Stimulated activated CD4-positive, alpha-beta T cell treated with anti-CD3 and anti-CD28 coated beads, Interleukin-1b, Interleukin-23, amount 100 ng/mL, for 4 hours (primary cell): ENCODE measurements at places on chromosomes 6 and 20.

DNA sequence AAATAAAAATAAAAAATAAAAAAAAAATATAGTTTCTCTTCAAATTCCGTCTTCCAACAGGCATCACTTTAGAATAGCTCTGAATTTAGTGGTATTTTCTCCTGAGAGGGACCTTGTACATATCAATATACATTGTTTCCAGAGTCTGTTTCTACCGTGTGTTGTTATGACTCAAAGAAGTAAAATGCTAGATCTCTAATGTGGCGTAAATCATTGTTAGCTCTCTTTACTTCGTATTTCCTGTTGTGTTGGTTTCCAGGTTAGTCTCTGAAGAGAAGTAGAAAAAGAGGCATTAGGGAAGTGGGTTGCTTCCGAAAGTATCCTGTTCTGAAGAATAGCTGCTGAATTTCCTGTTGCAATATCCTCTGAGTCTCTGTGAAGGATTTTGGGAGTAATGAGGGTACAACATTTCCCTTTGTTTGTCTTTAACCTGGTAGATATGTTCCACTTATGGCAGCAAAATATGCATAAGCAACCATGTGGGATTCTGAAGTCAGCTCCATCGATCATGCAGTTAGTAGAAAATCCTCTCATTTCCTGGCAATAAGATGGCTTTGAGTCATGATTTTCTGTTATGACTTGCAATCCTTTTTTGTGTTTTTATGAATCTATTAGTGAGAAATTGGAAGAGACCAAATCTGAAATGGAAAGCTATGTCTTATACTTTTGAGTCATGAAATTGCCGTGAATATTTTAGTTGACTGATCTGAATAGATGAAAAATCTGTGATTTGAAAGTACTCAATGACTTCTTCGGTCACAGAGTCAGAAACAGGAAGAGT lies 42.0 kb upstream of the MCHR2 start:
- DNase-seq: no peak

DNA sequence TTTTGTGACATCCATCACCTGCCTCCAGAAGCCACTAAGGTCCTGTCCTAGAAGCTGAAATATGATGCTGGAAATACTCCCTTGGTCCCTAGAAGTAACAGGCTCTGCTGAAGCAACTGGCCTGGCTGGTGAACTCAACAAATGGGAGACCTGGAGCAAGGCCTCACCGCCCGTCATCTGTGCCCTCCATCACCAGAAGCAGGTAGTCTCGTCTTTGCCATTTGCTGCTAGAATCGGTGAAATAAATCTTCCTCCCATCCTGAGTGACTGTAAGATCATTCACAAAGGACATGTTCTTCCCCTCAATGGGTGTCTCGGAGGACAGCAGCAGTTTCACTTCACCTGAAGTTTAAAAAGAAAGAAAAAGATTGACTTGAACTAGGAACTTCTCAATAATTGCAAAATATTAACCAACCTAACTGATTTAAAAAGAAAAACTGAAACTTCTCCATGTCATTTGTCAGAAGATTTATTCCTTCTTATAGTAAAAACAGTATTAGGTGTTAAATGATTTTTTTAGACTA lies 21.0 kb downstream of the CST7 start:
- DNase-seq: no peak

DNA sequence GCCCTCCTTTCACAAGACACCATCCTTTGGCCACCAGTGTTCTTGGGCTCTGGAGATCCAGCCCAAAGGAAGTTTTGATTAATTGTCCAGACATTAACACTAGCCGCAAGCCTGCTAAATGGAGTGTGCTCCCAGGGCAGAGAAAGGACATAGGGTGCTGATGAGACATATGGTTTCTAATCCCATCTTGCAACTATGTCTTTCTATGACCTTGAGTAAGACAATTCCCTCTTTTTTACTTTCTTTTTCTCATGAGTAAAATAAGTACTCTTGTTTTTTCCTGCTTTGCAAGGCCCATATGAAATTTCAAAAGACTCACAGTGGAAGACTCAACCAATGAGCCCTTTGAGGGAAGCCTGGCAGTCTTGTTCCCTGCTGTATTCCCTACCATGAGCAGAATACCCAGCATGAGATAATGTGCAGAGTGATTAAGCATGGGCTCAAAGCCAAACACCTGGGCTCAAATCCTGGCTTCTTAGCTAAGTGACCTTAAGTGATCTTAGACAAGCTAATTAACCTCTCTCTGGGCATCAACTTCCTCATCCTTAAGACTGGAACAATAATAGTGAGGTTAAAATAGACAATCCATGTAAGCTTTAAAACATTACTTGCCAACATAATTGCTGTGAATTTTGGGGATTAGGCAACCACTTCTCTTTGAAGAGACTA lies at the start of gene WFDC10B:
WFDC10B (minus strand) TSS at position 51 of the 669 bp plus-strand sequence. CDS start 19,027 bp downstream, outside the sequence.
- no peak for DNase-seq

DNA sequence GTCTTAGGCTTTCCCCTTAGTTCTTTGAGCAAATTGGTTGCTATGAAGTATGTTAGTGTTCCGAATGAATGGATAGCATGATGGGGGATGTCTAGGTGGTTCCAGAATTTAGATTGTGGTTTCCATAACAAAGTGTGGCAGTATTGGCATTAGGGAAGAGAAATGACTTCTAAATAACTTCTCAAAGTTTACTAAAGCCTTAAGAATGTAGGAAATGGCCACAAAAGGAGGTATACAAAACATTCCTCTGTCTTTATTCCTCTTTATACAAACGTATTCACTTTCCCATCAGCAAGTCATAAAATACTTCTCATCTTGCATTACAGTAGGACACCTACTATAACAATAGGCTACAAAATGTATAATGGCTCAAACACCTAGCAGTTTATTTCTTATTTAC lies 279.6 kb downstream of the ESR1 start:
- no peak for DNase-seq

DNA sequence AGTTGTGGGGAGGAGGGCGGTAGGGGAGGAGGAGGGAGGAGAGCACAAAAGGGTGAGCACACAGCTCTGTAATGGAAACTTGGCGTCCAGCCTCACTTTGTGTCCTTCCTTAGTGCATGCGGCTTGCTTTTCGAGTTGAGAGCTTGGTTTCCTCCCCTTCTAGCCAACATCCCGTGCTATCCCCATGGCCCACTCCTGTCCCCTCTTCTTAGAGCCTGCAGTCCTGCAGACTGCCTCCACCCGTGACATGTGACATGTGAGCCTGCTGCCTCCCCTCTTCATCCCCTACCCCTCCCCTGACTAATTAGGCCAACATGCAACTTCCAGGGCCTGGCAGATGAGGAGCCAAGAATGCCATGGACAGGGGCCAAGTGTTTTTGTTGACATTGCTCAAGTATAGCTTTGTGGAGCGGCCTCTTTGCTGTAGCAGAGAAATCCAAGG lies 63.2 kb downstream of the SLC24A3 start:
- DNase-seq: no peak

GRCh38 chr20:51004781-51005180 lies 18.1 kb downstream of the KCNG1 start:
- no peak for DNase-seq

DNA sequence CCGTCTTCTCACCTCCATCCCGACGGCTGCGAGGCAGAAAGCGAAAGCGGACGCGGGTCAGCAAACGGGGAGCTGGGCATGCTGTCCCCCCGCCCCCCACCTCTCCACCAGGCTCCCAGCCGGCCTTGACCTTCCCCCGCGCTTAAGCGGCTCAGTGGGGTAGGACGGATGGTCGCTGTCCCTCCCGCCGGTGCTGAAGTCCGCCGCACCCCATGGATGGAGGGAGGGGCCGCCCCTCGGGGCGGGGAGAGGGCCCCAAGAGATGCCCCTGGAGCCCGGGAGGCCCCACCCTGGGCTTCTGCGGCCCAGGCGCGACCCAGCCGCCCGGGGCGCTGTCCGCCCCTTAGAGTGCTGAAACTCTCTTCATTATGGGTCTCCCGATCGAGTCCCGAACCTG lies at the start of gene KCNB1:
KCNB1 (minus strand) TSS at position 48 of the 397 bp plus-strand sequence. CDS start 188 bp downstream, outside the sequence.
- DNase-seq: no peak

GRCh38 chr6:30826961-30827342 lies 57.4 kb upstream of the DDR1 start:
- no peak for DNase-seq

- no peak for DNase-seq
Measured at GRCh38 chr20:40262219-40262618, 426.8 kb downstream of the MAFB start.

- DNase-seq: no peak
Measured at GRCh38 chr6:42627044-42627443, 63.2 kb downstream of the UBR2 start.

- no peak for DNase-seq
Measured at GRCh38 chr6:41691426-41692079, 43.9 kb downstream of the TFEB start.

DNA sequence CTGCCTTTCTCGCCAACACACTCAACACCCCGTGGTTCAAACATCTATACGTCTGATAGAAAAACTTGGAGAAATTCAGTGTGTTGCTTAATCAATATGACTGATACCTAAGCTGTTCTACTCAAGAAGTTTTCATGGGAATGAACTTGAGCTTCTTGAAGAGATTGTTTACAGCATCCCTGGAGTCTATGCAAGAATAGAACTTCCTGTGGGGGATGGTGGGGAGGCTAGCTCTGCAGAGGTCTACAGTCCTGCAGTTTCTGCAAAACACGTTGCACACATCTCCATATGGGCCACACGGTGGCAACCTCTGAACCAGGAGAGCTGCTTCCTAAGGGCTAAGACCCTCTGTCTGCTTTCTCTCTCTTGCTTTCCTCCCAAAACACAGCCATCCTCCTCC lies 32.7 kb upstream of the FANCE start:
- DNase-seq: no peak

DNA sequence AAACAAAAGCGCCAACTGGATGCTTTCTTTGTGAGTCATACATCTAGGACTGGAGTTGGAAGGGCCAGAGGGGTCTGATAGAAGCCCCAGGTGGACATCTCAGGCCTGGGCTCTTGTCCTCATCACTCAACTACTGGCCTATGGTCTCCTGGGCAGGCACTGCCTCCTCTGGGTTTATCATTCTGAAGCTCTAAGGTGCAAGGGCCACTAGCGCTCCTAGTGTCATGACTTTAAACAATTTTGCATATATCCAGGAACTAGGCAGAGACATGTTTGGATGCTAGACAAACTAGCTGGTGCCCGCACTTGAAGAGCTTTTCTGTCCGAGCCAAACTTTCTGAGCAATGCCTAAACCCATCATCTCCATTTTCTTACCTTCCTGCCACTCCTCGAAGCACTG lies 72.3 kb downstream of the CD164 start:
- no peak for DNase-seq

DNA sequence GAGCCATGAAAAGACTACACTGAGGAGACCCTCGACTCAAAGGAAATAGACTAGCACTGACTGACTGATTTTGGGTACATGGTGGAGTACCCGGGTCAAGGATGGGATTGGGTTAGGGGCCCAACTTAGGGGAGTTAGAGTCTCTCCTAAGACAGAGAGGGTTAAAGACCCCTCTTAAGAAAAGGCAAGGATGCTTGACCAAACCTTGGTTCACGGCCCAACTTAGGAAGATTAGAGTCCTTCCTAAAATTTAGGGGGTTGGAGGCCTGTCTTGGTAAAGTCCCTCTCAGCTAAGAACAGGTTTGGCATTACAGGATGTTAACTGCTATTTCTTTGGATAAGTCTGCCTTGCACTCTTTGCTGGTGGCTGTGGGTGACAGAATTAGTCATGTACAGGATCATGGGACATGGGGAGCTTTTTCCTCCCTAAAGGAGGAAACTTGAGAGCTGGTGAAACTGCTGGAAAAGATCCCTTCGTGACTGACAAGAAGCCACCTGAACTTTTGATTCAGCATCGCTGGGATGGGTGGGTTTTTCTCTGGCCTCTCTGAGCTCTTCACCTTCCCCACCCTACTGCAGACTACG lies 12.3 kb upstream of the SLC22A16 start:
- DNase-seq: no peak

- no peak for DNase-seq
Measured at GRCh38 chr6:15526212-15526701, 136.6 kb downstream of the DTNBP1 start.

GRCh38 chr6:52539607-52540006 lies 37.3 kb downstream of the TRAM2 start:
- DNase-seq: no peak

DNA sequence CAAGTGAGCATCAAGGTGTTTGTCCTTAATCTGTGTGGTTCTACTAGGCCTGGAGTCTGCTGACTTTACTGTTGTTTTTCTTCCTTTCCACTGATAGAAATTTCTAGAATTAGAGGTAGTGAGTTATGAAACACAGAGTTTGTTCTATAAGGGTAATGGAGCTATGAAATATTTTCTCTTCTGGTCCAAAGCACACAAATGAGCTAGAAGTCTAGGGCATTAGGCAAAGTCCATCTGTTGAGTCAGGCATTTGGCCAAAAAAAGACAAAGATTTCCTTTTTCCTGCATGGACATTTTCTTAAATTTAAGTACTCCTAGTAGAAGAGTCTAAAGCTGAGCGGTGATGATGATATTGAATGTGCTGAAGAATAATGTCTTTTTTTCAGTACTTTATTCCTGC lies 174.3 kb upstream of the STXBP5 start:
- DNase-seq: no peak

GRCh38 chr20:8116067-8116811 lies 15.8 kb upstream of the PLCB1 start:
- no peak for DNase-seq

DNA sequence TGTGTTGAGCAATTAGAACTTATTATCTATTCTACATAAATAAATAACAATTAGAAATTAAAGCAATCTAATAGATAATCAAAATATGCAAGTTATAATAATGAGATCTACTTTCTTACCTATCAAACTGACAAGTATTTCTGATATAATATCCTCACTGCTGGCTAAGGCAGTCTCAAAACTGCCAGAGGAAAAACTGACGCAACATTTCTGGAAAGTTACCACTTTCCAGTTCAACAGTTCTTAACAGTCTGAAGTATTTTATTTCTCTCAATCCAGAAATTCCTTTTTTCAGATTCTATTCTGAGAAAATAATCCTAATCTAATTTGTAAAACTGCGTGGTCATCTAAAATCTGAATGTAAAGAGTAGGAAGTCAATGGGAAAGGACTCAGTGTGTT lies 121.0 kb downstream of the TRDN start:
- no peak for DNase-seq

DNA sequence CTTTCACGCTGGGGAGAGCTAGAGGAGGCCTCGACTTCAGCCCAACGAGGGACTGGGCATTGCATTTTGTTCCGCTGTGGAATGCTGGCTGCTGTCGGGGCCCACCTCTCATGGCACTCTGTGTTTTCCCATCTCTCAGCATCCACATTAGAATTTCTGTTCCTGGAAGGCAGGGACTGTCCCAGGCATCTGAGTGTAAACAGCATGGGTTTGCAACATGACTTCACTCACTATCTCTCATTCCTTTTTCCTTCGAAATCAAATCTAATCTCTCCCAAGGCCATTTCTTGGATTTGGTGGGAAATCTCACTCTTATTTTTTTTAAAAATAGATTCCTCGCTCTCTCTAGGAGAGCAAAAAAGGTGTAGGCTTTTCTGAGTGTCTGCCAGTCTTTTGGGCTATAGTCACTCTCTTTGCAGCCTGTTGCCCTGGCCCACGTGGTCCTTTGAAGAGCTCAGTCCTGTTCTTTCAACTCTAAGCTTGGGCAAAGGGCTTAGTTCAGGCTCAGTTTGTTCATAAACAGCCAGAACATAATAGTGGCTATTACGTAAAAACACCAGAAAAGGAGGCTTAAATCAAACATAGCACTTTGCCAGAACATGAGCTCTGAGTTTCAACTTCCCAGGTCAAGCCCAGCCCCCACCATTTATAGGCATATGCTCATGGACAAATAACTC lies 284.6 kb upstream of the ZFP64 start:
- DNase-seq: no peak

- DNase-seq: no peak
Measured at GRCh38 chr20:1888796-1889463, 6.3 kb upstream of the SIRPA start.
